Fibroblast of skin of right quadriceps (primary cell): ENCODE measurements at places on chromosomes 4 and X.
A peak's percentile ranks its signal among the peaks of the same experiment; 100 is the strongest.

- DNase-seq = no peak
These were observed 2.1 kb upstream of the NKX6-1 start for GRCh38 chr4:84501202-84501503.

DNA sequence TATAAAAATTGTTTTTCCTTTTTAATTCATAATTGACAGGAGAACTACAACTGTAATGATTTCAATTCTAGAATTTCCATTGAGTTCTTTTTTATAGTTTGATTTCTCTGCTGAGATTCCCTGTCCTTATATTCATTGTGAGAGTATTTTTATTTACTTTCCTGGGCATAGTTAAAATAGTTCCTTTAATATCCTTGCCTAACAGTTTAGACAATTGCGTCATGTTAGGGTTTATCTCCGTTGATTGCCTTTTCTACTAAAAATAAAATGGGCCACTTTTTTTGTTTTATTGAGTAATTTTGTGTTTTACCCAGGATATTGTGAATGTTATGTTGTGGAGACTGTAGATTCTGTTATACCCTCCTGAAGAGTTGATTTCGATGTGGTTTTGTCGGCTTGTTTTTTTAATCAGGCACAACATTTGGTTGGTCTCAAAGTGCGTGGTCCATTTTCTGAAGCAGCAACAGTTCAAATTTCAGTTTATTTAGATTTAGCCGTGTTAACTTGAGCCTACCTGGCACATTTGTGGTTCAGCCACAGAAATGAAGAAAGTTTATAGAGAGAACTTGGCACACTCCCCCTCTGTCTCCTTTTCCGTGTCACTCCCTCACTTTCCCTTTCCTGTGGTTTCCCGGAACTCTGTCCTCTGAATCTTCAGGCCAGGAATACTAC, 16.0 kb upstream of the PRRG1 start:
- DNase-seq = no peak

DNA sequence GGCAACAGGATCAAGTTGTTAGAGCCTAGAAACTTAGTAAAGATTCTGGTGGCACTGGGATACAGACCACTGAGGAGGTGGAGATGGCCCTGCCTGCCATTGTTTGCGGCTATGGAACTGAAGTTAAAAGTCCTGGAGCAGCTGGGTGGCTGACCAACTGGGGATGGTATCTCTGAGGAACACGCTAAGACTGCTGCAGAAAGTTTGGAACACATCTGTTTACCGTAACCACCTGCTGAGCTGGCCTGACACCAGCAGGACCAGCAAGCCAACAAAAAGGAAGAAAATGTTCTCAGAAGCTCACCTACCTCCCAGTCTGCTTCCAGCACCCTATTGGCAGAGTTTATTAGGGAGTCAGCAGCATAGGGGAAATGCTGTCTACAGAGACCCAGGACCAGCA, 17.4 kb upstream of the PACRGL start:
- DNase-seq = no peak

DNA sequence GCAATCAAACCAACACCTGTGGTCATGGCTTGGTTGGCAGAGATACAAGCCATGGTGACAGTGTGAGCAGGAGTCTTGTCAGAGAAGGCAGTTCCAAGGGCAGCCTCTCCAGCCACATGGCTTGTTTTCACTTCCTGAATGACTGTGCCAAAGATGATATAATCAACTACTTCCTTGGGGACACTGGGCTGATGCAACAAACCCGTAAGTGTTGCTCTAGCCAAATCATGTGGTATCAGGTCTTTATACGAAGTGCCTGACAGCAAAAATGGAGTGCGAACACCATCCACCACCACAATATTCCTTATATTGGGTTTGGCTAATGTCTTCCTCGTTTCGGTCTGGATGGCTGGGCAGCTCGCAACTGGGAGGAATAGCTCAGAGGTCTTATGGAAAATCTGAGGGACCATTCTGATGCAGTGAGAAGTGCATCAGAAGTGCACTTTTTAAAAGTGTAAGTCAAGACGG, 922.0 kb downstream of the NLGN4X start:
- no peak for DNase-seq

DNA sequence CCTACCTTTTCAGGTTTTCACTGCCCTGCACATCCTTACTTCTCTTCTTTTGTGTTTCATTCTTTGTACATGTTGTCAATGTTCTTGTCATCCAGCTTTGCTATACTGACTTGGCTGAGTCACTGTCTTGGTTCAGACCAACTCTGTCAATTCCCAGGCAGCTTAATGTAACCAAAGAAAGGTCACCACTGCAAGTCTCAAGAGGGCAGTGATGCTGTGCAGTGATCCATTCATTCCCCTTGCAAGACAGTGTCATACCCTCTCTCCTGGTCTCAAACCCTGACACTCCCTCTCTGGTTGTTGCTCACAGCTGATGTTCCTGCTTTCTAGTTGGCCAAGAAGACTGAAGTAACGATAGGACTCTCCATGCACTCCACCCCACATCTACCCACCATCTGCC, 17.5 kb downstream of the RAB39B start:
- no peak for DNase-seq

- peak; percentile 14 for DNase-seq
These were observed 88.3 kb downstream of the NHSL2 start for GRCh38 chrX:71998836-71999509.

DNA sequence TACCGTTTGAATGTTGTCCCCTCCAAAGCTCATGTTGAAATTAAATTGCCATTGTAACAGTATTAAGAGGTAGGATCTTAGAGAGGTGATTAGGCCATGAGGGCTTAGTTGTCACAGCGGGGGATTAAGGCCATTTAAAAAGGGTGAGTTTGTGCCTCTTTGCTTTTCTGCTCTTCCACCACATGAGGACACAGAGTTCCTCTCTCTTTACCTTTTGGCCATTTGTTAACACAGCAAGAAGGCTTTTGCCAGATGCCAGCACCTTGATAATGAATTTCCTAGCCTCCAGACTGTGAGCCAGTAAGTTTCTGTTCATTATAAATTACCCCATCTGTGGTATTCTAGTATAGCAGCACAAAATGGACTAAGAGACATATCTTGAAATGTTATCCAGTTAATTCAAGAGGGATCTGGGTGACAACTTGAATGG, 7.8 kb upstream of the HERC3 start:
- no peak for DNase-seq

GRCh38 chr4:114229706-114230105, 250.3 kb upstream of the ARSJ start:
- DNase-seq = no peak

DNA sequence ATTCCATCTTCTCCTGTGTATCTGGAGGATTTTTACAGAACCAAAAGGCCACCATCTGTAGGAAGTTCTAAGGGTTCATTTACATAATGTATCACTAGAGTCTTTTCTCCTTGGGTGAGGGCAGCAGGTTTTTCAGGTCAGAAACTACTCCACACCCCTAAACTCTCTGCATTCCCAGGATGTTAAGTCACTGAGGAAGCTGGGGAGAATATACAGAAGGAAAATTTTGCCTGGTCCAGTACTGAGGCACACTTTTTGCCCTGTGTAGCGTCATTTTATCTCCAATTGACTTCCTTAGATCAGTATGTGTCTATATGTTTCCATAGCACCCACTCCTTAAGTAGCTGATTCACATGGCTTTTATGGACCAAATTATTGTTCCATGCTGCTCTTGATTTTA, 17.0 kb downstream of the XKRX start:
- DNase-seq = no peak

DNA sequence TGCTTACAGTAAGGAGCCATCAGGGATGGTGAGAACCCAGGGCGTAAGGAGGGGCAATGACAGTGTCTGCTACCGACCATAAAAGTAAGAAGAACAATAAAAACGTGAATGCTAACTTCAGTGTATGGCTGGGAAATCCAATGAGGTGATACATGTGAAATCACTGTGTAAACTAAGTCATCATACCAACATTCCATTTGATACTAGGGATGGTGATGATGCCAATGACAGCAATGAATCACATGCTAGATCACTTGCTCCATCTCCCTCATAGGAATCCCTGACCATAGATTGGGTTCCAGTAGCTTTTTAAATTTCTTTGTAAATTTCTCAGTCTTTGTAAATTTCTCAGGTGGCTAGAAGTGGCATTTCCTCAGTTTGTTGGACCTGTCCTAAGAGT, 146.3 kb downstream of the SMIM20 start:
- DNase-seq = peak; percentile 23

DNA sequence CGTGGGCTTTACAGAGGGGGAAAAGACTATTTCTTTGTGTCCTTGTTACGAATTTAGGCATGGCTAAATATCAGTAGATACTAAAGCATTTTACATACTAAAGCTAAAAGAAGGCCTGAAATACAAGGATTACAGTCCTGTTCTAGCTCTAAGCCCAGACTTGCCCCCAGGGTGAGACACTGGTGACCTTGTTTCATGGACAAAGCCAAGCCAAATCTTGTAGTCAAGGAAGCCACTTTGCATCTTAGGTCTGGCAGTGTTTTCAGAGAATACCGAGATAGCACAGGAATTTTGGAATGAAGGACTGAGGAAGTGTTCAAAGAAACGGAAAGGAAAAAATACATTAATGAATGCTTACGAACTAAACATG, 733 bp upstream of the G3BP2 start:
- DNase-seq = no peak

GRCh38 chrX:71282514-71283402, 677 bp upstream of the NONO start:
- no peak for DNase-seq

GRCh38 chr4:57184378-57185029, 74.3 kb upstream of the IGFBP7 start:
- DNase-seq = no peak

DNA sequence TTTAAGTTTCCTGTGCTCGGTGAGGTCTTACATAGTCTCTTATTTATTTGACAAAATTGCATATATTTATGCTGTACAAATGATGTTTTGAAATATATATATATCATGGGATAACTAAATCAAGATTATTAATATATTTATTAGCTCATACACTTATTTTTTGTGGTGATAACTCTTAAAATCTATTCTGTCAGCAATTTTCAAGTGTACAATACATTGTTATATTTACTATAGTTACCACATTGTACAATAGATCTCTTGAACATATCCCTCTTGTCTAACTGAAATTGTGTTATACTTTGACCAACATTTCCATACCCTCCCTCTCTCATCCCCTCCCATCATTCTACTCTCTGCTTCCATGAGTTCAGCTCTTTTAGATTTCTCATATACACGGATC, 516.6 kb upstream of the LCORL start:
- DNase-seq = no peak

DNA sequence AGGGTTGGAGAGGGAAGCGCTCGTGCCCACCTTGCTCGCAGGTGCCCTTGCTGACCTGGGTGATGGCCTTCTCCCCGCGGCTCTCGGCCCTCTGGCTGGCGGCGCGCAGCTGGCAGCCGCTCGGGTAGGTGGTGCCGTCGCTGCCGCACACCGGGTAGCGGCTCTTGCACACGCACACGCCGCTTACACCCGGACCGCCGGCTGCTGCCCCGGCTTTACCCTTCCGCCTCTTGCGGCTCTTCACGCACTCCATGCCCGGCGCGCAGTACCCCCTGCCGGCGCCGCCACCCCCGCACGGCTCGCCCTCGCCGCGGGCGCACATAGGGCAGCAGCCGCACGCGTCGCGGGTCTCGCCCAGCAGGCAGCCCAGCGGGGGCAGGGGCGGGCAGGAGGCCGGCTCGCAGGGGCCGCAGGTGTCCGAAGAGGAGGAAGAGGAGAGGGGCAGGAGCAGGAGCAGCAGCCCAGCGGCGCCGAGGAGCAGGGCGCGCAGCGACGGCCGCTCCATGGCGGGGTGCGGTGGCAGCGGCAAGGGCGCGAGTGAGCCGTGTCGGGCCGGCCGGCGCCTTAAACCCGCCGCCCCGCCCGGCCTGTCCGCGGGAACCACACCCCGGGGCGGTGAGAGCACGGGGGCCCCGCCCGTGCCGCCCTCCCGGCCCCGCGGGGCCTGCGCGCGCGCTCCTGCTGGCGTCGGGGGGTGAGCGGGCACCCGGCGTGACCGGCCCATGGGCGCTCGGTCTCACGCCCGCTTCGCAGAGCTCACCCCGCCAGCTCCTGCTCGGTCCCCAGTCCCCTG, at the start of gene IGFBP7:
Gene IGFBP7 (minus strand): TSS at position 539 of the 793 bp plus-strand sequence. CDS start 34 bp downstream, at position 505.
- DNase-seq = no peak

DNA sequence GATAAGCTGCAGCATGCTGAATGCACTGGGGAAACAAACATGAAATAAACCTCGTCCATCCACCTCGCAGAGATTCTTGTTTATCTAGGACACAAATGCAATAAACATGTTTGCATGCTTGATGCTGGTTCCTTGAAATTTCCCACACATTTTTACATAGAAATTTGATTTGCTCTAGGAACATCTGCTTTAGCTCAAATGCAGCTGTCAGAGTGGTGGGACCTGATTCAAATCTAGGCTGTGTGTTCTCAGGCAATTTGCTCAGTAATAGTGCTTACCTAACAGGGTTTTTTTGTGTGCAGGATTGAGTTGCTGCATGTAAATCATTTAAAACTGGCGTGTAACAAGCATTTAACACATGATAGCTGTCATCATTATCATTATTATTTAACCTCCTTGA, 293.1 kb downstream of the QDPR start:
- no peak for DNase-seq

- DNase-seq = peak; percentile 14
These were observed 28.0 kb downstream of the RIPPLY1 start for GRCh38 chrX:106875151-106875550.

DNA sequence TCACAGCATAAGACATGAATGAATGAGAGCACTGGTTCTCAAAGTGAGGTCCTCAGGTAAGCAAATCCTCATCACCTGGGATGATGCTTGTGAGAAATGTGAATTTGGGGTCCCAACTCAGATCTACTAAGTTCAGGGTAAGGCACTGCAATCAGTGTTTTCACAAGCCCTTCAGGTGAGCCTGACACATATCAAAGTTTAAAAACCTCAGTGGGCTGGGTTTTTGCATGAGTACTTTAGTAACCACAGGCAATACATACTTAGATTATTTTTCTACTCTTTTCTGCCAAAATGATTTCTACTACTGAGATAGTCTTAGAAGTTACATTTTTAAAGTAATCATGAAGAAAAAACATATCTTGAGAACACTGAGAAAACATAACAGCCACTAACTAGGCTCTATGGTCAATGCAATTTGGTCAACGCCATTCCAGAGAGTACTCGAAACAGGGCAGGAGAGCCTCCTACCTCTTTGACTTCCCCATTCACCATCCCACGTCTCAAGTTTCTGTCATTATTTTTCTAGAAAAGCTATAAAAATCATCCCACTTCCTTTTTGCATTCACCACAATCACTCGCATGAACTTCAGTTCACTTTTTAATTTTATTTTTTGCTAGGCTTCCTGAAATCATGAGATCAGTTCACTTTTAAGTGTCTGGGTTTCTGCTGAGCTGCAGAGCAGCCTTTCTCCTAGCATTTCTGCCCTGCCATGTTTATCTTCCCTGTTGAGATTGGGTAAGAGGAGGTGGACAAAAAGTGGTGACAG, 73.8 kb downstream of the MFAP3L start:
- DNase-seq = no peak

- peak; percentile 17 for DNase-seq
These were observed 126.6 kb downstream of the ASB9 start for GRCh38 chrX:15143050-15143824.

DNA sequence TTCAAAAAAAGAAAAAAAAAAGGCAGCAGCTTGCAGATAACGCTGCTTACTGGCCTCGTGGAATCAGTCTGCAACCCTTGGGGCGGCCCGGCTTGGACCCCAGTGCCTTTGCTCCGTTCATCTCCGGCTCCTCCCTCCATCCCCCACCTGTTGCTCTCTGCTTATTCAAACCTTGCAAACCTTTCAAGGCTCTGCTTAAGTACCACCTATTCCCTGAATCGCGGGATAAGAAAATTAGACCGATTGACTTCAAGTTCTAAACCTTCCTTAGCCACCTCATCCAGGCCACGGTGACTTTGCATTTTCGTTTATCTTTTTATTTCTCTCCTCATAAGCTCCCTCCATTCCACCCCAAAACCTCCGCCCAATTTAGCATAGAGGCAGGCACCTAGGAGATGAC, 1.4 kb upstream of the PHKA1 start:
- DNase-seq = no peak
